Right kidney (tissue), 9 donors: ENCODE measurements at places on chromosomes 5 and 9.

- no peak for DNase-seq
These were observed 22.1 kb upstream of the UBAP2 start for GRCh38 chr9:34070606-34071324.

GRCh38 chr9:125142560-125143376, 560 bp downstream of the SCAI start:
- DNase-seq = peak; percentile 37

GRCh38 chr9:37220971-37221370, 100.6 kb downstream of the ZCCHC7 start:
- no peak for DNase-seq

DNA sequence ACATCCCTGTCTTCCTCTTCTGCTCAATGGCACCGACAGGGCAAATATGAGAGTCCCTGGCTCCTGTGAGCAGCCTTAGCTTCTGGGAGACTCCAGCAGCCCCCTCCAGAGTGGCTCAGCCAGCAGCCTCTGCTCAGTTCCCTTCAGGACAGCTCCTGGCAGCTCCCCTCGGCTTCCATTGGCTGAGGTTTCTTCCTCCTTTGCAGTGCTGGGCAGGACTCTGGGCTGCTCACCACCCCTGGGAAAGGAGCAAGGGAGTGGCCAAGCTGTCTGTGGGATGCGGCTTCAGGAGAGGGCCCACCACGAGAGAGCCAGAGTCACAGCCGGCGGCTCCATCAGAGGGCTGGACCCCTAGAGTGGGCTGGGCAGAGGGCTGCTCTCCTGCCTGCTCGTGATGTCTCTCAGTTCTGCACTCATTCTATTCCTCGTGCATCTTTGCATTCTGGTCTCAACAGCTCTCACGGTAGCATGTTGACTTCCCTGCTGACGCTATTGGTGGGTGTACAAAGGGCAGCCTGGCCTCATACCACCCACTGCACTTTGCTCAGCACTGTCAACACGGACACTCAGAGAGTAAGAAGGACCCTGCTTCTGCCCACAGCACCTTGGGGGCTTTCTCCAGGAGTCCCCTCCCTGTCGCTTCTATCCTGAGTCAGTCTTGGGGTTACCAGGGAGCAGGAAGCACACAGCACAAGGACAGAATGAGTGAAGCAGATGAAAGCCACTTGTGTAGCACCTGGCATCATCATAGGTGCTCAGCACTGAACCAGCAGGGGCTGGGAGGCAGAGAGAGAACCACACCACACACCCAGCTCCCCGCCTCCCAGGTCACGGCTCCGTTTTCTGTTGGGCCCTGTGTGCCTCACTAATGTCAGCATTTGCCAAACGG, 80.9 kb upstream of the ALDH1B1 start:
- peak; percentile 54 for DNase-seq

- no peak for DNase-seq
These were observed 72.8 kb downstream of the PRRT1B start for GRCh38 chr9:131618071-131618479.

GRCh38 chr5:128199611-128200010, 116.0 kb downstream of the SLC12A2 start:
- no peak for DNase-seq

DNA sequence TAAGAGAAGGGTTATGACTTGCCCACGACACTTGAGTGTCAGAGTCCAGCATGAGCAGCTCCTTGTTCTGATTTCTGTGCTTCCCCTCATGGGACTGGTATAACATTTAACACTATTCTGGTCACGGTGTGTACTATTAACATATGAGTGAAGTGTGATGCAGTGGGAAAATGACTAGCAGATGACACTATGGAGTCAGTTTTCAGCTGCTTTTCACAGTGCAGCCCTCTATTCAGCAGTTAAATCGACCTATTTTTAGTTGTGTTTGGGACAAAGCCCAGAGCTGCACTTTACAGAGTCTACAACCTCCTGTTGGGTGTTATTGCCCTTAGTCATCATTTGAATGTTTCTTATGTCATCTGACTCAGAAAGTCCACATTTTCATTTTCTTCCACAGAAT, 59.1 kb downstream of the CHSY3 start:
- DNase-seq = no peak

DNA sequence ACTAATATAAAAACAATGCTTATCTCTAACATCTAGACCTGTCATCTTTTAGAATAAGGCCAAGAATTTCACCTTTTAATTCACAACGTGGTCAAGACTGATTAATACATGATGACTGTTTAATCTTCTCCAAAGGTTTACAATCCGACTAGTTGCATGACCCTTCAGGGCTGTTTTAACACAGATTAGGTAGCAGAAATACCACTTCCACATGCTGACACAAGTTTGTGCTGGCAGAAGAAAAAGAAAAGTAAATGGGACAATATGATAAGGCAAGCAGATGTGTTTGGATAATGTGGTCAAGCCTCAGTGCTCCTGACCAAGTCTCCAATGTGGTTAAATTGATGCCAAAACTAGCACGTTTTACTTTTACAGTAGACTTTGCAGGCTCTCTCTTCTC, 31.1 kb downstream of the SEMA6A start:
- no peak for DNase-seq

DNA sequence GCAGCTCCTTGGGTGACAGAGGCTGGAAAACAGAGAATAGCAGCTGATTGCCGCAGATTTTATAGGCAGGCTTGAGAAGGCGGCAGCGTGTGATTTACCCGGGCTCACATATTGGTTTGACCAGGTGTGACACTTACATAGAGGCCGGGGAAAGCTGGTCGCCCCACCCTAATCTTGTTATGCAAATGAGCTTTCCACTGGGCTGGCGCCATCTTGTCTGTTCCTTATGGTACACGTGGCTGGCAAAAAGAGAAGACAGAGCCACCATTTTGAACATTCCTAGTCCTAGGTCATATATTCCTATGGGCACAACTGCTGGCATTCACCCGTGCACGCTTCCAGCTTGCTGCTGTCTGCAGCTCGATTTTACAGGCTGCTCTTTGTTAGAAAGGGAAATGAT, 11.3 kb upstream of the SPZ1 start:
- DNase-seq = peak; percentile 4

DNA sequence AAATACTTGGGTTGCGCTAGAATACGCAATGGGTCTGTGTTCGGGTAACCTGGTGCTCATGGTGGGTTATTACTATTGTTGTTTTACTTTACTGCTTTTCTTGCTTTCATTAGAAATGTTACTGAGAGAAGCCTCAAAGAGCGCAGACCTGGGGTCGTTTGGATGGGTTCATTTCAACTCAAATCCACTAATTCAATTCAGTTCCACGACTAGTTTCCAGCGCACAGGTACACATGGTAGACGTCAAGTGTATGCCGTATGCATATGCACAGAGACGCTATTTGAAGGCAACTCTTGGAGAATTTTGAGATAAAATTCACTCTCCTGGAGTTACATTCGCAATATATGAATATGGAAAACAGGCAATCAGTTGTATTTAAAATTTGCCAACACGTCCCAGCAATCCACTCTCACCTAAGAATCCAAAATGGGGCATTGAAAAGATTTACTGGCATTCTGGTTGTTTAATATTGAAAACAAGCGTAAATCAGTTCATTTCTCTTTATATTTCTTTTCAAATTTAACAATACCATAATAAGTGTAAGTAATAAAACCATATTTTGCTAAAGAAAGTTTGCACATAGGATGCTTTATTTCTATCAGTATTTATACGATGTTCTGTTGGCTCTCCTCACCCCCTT, 4.4 kb upstream of the PAX5 start:
- DNase-seq = no peak

- no peak for DNase-seq
These were observed 166.8 kb downstream of the TRPM3 start for GRCh38 chr9:70954596-70955143.

DNA sequence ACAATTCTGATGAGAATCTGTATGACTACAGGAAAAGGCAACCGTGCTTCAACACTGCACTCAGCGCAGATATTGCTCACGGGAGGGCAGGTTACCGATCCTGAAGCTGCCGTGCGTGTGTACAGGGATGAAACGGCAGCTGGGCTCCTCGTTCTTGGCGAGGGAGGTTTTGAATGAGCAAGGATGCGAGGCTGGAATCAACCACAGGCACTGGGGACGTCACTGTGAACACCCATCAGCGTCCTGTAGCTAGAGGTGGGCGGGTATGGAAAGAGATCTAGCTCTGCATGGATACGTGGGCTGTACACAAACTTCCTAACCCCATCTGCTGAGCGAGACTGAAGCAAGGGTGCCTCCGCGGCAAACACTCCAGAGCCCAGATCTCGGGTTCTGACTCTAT, 84.3 kb upstream of the COL5A1 start:
- DNase-seq = no peak

GRCh38 chr9:98016137-98016680, 33.1 kb downstream of the ANP32B start:
- no peak for DNase-seq

DNA sequence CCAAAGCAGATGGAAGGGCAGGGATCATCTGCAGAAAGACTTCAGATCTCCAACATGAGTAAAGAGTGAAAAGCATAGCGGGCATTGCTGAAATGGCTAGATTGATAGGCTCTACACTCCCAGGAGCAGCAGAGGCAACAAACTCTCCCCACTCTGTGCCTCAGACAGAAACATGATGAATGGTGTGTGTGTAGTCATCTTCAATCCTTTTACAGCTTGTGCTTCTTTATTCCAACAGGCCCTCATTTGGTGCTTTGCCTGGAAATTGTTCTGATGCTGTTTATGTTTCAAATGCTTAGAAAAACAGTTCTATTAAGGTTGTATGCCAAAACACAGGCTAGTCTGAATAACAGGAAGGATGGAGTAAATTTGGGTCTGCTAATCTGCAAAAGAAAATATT, 176.2 kb downstream of the DMRTA1 start:
- DNase-seq = no peak

GRCh38 chr5:5298068-5298633, 124.3 kb upstream of the ICE1 start:
- no peak for DNase-seq

- DNase-seq = no peak
These were observed 33.4 kb downstream of the TEK start for GRCh38 chr9:27142299-27142930.

GRCh38 chr5:13382232-13382631, 562.3 kb downstream of the DNAH5 start:
- no peak for DNase-seq

GRCh38 chr9:70883963-70884793, 237.2 kb downstream of the TRPM3 start:
- DNase-seq = no peak

DNA sequence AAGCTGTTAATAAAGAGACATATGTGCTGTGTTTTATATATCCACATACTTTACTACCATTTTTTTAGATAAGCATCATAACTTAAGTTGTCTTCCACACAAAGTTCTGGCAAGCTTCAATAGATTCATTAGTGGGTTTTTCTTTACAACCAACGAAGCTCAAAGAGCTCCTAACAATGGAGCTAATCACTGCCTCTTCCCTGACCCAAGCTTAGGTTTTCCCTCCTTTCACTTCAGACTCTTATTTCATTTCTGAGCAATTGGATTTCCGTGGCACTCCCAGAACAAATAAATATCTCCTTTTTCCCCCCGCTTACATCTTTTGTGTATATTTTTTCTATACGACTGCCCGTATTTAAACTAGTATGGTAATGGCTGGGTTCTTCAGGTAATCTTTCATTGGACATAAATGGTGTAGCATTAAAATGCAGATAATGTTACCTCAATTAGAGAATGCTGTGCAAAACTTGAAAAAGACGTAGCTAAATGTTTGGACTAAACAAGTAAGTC, 275.5 kb upstream of the TMEM161B start:
- DNase-seq = no peak

DNA sequence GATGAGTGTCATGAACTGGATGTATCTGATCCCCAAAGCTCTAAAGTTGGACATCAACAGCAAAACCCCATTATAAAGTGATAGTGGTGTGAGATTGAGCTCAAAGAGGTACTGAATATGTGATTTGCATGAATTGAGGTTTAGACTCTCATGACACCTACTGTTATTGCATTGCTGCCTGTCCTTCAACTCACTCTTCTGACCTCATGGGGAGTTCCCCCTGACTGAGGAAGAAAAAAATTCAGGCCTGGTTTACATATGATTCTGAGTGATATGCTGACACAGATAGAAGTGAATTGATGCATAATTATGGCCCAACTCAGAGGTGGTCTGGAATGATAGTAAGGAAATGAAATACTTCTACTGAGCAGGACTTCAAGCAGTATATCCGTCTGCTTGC, 76.2 kb upstream of the CHD1 start:
- DNase-seq = no peak

DNA sequence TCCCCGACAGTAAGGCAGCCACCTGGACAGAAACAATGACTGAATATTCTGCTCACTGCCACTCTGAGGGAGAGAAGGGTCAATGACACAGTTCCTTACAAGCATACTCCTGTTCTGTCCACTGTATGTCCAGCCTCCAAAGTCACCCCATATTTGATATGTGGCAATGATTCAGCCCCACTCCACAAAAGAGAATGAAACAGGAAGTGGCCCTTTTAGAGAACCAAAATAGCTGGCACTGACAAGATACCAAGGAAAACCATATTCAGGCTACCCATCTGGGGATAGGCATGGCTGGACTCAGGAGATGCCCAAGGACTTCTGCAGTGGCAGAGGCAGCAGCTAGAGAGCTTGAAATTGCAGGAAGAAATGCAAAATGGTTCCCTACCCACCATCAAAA, 12.8 kb upstream of the GFRA3 start:
- no peak for DNase-seq

DNA sequence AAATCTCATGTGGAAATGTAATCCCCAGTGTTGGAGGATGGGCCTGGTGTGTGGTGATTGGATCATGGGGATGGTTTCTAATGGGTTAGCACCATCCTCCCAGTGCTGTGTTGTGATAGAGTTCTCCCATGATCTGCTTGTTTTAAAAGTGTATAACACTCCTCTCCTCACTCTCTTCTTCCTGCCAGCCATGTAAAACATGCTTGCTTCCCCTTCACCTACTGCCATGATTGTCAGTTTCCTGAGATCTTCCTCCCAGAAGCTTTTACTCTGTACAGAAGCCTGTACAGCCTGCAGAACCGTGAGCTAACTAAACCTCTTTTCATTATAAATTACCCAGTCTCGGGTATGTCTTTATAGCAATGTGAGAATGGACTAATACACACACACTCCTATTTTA, 499.1 kb downstream of the RASEF start:
- no peak for DNase-seq

DNA sequence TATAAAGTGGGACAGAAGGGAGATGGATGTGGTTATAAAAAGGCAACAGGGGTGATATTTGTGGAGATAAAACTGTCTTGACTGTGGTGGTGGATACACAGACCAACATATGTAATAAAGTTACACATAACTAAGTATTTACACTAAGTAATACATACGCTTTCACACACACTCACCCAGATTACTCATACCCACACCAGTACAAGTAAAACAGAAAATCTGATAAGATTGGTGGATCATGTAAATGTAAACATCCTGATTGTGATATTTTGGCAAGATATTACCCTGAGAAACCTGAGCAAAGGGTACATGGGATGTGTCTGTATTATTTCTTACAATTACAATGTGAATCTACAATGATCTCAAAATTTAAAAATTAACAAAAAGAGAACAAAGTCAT, 53.3 kb upstream of the SLIT3 start:
- no peak for DNase-seq
